ENCODE measurements at places on chromosomes 11 and 22. TPM values are rescaled to one million over a fixed set of nuclear protein-coding genes. Genes with fewer than 3 reads are reported as not detected.

GRCh38 chr11:88521399-88521798, 183.9 kb upstream of the CTSC start:
- DNase-seq, result no peak

DNA sequence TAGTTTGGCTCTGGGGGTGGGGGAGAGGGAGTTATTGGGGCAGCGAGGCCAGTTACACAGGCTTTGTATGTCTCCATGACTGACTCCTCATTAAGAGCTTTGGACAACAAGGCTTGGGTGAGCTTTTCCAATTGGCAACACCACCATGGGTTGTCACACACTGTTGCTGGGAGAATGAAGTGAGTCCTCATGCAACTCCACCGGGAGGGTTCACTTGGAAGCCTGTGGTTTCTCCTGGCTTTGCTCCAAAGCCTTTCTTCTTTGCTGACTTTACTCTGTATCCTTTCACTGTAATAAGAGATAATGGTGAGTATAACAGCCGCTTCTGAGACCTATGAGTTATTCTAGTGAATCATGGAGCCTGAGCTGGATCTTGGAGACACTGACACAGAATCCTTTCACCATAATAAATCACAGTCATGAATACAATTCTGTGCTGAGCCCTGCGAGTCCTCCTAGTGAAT, 24.9 kb downstream of the EIF3F start:
- no peak for DNase-seq

GRCh38 chr11:1353383-1354124, 36.2 kb upstream of the BRSK2 start:
- DNase-seq, result no peak

The FBLN1 gene
- 0.56 TPM for total RNA-seq

GRCh38 chr11:79262221-79262620, 178.6 kb downstream of the TENM4 start:
- DNase-seq, result no peak

- no peak for DNase-seq
Observed at GRCh38 chr11:34188181-34188580, 82.8 kb downstream of the NAT10 start.

All from K562 (cell line).